ENCODE measurements at places on chromosomes 2 and 18.
A peak's percentile ranks its signal among the peaks of the same experiment; 100 is the strongest.

DNA sequence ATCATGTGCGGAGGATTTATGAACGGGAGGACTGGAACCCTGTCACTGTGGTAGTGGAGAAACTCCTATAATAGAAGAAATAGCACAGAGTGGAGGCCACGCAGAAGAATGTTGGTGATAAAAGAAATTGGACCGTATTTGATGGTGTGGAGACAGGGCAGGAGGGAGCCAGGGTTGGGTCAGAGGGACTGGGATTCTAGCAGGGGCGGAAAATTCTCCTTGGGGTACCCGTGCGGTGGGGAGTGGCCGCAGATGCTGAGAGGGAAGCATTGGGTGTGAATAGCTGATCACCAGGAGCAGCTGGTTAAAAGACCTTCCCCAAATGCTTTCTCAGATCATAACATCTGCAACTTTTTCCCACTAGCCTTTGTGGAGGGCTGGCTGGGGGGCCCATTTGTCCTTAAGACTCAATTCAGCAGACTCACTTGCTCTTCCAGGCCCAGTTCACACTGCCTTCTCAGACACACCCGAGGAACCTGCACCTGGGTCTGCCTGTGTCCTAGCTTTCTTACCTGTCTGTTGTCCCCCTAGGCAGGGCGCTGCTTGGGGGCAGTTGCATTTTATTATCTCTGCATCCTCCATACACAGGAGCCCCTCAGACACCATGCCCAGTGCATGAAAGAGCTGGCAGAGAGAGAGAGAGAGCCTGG, 7.1 kb downstream of the SH3BP4 start:
- DNase-seq = no peak

GRCh38 chr18:14747513-14748474, at the start of gene ANKRD30B:
TSS of gene ANKRD30B (plus strand) at chr18:14748172. CDS start at chr18:14748420, 248 bp downstream.
- no peak for DNase-seq

DNA sequence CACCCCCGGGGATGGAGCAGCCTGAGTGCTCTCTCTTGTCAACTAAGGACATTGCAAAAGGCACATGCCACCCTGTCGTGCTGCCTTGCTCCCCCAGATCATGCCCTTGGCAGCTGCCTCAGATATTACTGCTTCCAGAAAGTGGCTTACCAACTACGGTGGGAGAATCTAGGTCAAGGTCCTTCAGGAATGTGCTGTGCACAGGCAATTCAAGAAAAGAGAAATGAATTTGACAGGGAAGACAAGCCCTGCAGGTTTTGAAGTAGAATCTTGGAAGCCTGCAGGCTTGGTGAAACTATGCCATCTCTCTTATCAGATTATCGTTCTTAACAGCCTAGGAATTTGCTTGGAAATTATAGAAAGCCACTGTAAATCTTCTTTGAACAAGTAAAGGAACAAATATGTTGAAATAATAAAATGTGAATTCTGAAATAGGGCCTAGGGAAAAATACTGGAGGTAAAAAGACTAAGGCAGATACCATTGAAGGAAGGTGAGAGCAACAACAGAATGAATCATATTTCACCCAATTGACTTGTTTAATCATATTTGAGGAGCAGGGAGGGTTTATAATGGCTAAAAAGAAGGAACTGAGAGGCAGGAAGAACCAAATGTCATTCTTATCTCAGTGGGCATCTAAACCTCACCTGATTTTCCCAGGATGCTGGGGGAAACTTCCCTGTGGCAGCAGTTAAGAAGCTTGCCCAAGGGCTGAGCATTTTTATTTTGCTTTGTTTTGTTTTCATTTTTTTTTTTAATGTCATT, 94.0 kb upstream of the GLS start:
- no peak for DNase-seq

DNA sequence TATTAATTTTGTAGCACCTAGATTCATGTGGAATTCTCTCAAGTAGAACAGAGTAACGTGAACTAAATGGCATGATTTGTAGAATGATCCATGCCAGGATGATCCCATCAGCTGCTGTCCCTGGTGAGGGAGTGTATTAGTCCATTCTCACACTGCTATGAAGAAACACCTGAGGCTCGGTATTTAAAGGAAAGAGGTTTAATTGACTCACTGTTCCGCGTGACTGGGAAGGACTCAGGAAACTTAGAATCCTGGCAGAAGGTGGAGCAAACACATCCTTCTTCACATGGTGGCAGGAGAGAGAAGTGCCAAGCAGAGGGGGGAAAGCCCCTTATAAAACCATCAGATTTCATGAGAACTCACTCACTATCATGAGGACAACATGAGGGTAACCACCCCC, 312.6 kb downstream of the PTPRM start:
- DNase-seq = no peak

GRCh38 chr2:217361483-217361880, 501.6 kb upstream of the TNP1 start:
- DNase-seq = no peak

- DNase-seq = no peak
Observed at GRCh38 chr18:56003720-56004088, 415.7 kb upstream of the TCF4 start.

DNA sequence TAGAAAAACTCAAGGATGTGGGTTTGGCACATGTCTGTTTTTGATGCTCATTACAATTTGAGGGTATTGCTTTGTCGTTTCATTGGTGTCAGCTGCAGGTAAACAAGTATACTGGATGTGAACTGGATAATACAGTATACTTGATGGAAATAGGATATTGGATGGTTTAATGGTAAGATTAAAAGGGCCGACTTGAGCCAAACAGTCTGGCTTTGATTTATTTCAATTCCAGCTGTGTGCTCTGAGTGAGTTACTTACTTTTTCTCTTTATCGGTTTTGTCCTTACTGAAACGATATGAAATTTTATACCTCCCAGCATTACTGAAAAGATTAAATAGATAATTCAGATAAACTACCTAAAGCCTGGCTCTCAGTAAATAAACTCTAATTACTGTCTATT, 227.6 kb downstream of the ASXL3 start:
- no peak for DNase-seq

- DNase-seq = no peak
Observed at GRCh38 chr2:129748653-129749052, 230.8 kb upstream of the RAB6C start.

DNA sequence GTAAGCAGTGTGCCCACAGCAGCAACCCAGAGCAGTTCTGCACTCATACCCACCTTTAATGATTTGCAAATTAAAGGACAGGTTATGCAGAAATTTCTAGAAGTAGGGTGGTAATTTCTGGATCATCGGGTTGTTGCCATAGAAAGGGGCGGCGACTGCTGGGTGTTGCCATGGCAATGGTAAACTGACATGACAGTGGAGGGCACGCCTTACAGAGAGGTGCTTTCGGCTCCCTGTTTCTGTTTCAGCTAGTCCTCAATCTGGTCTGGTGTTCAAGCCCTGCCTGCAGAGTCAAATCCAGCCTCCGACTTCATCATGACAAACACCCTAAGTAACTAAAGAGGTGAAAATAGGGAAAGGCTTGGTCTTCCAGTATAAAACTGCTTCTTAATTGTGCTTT, 667.7 kb downstream of the SOCS6 start:
- no peak for DNase-seq

DNA sequence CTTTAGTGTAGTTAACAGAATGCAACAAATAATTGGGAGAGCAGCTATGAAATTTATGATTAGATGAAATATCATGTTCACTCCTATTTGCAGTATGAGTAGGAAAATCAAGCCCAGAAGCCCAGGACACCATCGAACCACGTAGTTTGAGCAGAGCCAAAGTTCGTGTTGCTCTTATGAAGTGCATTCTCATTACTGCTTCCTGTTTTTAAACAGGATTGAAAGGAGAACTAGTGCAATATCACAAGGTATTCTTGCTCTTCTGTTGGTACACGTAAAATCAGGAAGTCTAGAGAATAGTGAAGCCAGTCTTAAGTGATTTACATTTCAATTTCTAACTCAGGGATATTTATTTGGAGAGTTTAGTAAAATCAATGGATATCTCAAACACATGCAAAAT, 21.1 kb downstream of the ARHGAP15 start:
- DNase-seq = no peak

DNA sequence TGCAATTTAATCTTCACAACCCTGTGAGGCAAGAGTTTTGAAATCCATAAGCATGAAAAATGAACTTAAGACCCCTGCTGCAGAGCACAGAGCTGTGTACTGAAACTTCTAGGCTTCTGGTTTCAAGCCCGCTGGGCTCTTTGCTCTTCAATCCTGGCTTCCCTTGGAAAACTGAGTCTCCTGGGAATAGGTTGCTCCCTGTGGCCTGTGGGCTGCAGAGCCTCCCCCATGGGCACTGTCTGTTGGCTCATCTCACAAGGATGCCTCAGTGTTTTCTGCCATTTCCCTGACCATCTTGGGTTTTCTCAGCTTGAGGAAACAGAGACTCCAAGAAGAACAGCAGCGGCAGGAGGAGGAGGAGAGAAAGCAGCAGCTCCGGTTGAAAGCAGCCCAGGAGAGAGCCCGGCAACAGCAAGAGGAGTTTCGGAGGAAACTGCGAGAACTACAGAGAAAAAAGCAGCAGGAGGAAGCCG, 44.5 kb downstream of the SUMO1 start:
- DNase-seq = no peak

DNA sequence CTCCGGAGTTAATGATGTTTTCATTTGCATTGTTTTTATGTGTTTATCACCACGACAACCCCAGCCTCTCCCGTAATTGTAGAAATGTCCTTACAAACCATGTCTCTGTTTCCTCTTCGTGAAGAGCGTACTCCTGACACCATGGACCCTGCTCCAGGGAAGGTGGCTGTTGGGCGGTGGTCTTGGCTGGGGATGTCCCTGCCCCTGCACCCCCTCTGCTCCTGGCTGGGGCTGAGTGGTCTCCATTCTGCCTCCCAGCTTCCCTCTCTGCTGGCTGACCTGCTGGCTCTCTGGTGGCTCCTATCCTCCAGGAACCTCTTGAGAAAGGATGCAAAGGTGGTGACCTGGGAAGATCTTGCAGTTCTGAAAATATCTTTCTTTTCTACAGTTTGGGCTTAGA, 81.1 kb downstream of the ASB1 start:
- no peak for DNase-seq

- DNase-seq = no peak
Observed at GRCh38 chr2:217269701-217270484, 410.0 kb upstream of the TNP1 start.

- no peak for DNase-seq
Observed at GRCh38 chr2:170696948-170697347, 18.2 kb upstream of the SP5 start.

DNA sequence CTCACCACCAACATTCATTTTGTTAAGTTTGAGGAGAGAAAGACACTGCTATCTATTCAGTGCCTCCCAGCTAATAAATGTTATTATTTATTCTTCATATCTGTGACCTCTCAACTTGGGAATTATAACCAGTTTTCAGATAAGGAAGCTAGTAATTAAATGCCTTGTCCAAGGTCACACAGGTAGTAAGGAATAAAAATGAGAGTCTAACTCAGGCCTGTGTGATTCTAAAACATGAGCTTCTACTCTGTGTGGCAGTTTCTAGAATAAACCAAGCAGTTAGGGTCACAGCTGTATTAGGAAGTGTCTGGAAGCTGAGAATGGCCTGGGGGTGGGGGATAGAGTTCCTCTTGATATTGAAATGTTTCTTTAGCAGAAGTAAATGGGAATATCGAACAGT, 137.8 kb upstream of the LRATD1 start:
- no peak for DNase-seq

GRCh38 chr2:169573160-169573973, at the start of gene FASTKD1:
TSS of gene FASTKD1 (minus strand) at chr2:169573865. CDS start at chr2:169572029, 1,836 bp downstream.
- DNase-seq = peak; percentile 85

DNA sequence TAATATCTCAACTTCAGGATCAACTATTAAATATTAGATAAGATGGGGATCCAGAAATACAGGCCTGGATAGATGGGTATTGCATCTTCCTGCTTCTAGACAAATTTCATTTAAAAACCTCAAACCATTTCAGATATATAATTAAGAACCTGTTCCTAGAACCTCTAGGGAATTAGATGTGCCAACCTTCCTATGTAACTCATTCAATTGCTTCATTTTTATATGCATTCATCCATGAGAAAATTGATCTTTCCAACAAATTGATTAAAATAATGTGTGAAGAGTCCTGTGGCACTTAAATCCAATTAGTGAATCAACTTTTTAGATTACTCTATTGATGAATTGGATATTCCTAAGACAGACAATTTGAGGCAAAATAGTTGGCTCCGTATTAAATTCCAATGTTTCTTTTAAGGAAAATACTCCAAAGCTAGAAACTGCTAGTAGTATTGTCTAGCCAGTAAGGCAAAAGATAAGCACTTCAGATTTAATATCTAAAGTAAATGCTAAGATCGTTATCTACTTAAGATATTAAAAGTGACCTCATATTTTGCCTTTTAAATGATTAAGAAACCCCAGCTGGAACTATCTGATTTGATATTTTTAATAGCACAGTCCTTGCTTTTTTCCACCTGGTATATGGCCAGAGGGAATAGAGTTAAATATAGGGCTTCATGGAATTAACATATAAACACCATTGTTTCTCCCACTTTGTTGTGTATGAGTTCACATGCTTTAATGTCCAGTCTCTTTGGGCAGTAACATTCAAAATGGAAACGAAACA, 35.8 kb downstream of the DARS1 start:
- DNase-seq = no peak

GRCh38 chr2:9158786-9159779, 47.5 kb upstream of the ASAP2 start:
- DNase-seq = no peak

GRCh38 chr2:69559442-69560146, 83.9 kb downstream of the AAK1 start:
- DNase-seq = no peak

- no peak for DNase-seq
Observed at GRCh38 chr18:32934201-32934600, 161.4 kb upstream of the KLHL14 start.

DNA sequence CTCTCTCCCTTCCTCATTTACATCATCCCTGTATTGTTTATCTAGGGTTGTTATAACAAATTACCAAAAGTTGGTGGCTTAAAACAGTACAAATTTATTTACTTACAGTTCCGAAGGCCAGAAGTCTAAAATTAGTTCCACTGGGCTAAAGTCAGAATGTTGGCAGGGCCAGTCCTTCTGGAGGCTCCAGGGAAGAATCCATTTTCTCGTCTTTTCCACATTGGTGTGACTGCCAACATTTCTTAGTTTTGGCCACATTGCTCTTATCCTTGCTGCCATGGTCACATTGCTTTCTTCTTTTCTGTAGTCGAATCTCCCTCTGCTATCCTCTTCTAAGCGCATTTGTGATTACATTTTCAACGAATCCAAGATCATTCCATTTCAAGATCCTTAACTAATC, 34.7 kb downstream of the ICOS start:
- DNase-seq = no peak

DNA sequence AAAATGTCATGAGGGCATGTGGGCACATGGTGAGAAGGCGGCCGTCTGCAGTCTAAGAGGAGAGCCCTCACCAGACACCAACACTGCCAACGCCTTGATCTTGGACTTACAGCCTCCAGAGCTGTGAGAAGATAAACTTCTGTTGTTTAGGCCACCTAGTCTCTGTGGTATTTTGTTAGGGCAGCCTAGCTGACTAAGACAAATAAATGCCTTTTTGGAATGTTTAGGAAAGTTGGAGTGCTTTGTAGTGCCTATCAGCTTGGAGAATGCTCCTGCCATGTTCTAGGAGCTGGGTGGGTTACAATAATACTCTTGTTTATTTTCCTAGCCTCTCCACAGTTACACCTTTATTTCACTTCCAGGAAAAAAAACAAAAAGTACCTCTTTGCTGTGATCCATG, 92.0 kb downstream of the SPP2 start:
- DNase-seq = no peak

- no peak for DNase-seq
Observed at GRCh38 chr2:177235855-177236437, 23.4 kb downstream of the HNRNPA3 start.

- no peak for DNase-seq
Observed at GRCh38 chr2:188664951-188665595, 309.1 kb upstream of the COL3A1 start.

- no peak for DNase-seq
Observed at GRCh38 chr18:35303610-35304009, 13.6 kb upstream of the ZSCAN30 start.
